GM12864 (cell line): ENCODE measurements at places on chromosomes 12 and 14.

- DNase-seq = no peak
These were observed 253.8 kb downstream of the RMST start for GRCh38 chr12:97716356-97716755.

DNA sequence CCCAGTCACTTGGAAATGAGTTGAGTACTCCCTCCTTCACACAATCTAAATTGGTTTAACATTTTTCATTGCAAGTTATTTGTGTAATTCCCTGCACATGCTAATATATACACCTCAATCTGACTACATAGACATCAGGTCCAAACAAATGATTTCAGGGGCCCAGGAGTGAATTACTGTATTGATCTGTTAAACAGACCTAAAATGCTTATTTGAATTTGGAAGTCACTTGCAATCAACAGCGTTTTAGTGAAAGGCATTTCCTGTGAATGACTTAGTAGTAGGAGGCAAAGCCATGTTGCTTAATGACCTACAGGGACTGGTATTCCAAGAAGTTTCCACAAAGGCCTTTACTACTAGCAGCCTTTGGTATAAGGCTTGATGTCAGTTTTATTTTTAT lies 22.6 kb upstream of the SLC15A5 start:
- DNase-seq = no peak

GRCh38 chr12:44720265-44720664 lies 155.8 kb downstream of the NELL2 start:
- no peak for DNase-seq

DNA sequence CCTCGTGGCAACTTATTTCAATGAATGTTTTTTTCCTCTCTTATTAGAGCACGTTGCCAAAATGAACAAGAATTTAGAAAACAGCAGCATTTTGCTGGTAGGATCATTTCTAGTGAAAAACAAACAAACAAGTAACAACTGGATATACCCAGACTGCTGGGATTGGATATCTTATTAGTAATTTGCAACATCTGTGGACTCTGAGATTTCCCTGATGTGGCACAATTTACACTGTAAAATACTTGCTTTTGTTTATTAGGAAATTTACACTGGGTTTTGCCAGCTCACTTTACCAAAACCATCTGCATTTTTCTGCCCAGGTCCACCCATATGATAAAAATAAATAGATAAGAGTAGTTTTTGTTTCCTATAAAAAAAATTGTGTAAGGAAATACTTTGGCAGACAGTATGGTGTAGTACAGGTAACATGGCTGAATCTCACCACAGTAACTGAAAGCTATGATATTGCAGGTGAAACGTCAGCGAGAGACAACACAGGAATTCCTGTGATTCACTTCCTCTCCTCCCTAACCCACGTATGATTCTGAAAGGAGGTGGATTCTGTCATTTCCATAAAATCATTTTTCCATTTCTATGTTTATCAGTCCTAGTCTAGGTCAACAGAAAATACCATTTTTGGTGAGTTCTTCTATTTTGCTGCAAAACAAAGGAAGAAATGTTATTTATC lies 176.2 kb upstream of the NOVA1 start:
- DNase-seq = no peak

DNA sequence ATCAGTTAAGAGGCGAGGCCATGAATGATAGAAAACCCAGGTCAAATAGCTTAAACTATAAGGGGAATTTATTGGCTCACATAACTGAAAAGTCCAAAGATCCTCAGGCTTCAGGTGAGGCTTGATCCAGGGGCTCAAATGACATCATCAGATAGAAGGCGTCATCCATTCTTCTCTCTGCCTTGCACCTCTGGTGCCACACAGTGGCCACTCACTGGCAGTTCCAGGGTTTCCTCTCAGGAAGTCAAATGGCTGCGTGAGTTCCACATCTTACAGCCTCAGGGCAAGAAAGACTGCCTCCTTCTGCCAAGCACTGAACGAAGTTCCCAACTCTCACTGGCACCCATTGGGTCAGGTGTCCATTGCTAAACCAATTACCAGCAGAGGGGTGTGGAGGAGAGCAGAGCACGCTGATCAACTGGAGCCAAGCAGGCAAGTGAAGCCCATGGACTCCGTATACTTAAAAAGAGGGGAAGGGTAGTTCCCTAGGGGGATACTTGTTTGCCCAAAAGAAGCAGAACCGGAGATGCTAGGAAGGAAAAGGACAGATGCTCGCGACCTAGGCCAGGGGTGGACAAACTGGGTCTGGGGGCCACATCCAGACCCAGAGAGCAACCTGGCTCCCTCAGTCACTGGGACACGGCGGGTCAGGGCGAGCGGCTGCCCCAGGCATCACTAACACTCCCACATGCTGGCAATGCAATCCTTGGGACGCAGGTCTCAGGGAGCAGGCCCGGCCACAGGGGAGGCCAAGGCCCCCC lies 69.3 kb downstream of the SERPINA3 start:
- DNase-seq = no peak

- no peak for DNase-seq
These were observed 43.6 kb upstream of the NID2 start for GRCh38 chr14:52112336-52113018.

DNA sequence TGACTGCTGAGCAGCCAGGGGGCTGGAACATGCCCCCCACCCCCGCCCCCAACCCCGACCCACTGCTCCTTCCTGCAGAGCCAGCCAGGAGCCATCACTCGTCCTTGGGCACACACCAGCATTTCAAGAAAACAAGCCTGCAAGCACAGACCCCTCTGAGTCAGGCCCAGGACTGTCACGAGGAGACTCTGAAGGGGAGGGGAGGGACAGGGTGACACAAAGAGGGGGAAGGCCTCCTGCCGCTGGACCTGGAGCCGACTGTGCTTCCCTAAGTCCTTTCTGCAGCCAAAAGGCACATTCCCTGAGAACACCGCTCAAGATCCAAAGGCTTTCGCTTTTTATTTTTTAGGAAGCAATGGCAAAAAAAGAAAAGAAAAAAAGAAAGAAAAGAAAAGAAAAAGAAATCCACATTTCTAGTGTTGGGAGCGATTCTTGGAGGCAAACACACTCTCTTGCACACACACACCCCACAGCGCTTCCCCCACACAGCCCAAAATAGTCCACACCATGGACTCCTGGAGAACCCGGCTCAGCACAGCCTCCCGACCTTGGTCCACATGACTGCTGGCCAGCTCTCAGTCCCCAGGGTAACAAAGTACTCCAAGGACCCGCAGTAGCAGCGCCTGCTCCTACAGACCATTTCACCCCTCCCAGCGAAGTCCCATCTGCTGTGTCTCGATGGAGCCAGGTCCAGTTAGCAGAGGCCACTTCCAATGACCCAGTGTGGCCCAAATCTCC lies 101.7 kb downstream of the DPF3 start:
- DNase-seq = no peak

DNA sequence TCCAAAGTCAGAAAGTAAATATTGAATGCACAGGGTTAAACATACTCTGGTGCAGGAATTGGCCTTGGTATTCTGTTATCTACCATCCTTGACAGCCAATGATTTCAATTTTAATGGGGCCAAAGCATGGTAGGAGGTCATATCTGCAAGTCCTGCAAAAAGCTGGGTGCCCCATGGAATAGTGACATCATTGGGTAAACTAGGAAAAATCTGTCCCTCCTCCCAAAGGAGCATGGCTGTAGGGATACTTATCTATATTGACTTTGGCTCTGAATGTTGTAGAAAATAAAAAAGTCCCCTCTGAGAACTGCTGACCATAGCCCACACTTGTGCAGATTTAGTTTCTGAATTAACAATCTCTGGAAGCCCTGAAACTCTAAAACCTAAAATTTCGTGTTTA lies 403.2 kb upstream of the SEL1L start:
- no peak for DNase-seq

GRCh38 chr14:31582286-31582691 lies 21.1 kb downstream of the NUBPL start:
- no peak for DNase-seq

DNA sequence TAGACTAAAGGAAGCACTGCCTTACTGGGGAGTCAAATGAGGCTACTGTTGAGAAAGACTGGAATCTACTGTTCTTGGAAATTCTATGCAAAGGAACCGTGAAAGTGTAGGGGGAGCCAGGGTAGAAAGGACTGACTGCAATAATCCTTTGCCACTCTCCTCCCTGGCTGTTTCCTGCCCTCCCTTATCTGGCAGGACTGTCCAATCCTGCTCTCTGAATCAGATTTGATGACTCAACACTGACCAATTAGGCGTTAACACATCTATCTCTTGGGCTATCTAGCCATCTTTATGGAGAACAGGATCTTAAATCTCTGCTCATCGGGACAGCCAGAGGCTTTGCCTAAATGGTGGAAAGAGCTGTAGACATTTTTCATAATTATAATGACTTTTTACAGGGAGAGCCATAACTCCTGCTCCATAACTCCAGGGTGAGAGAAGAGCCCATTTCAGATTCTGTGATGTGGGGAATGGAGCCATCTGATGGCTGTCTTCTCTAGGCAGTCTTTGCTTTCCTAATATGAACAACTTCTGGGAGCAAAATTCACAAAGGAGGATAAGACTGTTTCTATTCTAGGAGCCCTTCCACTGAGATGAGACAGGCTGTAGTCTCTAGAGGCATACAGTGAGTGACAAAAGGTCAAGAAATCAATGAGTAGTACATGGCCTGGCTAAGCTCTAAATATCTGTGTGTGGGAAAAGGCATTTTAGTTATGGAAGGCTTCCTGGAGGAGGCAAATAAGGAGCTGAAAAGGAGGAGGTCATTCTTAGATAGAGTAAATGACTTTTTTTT lies 68.9 kb upstream of the CISTR start:
- no peak for DNase-seq
